ENCODE measurements at places on chromosomes 13 and 19.

DNA sequence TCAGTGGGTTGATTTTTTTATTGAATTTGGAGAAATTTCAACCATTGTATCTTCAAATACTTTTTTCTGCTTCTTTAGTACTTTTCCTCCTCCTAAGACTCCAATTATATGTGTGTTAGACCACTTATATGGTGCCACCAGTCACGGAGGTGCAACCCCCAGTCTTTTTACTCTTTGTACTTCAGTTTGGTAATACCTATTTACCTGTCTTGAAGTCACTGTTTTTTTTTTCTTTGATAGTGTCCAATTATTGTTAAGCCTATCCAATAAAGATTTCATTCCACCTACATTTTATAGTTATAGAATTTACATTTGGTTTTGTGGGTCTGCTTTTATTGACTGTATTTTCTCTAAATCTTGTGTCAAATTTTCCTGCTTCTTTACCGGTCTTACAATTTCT is 14.9 kb downstream of the ZNF283 start:
- no peak for DNase-seq

DNA sequence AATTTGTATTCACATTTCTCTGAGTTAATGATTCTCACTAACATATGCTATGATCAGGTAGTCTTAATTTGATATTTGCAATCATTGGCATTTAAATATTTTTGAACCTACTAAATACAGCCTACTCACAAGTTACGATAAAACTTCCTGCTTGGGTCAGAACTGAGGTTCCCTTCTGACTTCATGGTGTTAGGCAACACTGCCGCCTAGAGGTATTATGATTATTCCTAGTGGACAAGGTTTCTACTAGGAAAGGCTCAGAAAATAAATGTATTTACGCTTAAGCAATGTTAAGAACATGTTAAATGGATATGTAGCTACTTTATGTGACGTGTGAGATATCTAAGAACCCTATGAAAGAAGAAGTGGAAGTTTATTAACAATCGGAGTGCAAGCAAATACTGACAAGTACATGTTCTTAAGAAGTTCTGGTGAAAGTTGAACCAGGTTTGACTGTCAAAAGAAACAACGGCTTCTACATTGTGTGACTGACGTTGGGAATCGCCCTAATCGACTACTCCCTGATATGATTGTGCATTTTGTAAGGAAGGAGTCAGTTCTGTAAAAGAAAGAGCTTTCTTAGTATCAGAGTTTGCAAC is 1395.8 kb downstream of the SLITRK5 start:
- no peak for DNase-seq

DNA sequence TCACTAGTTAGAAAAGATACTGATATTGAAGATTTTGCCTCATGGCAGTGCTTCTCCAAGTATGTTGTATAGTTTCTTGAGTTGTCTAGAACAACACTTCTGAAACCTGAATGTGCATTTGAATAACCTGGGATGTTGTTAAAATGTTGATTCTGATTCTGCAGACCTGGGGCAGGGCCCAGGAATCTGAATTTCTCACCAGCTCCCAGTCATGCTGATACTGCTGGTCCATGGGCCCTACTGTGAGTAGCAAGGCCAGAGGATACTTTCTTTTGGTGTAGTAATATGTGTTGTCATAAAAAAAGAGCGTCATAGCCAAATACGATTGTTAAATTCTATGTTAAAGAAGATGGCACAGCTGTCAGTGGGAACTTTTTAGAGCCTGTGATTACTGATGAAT is 41.6 kb upstream of the C1QTNF9 start:
- DNase-seq: no peak

DNA sequence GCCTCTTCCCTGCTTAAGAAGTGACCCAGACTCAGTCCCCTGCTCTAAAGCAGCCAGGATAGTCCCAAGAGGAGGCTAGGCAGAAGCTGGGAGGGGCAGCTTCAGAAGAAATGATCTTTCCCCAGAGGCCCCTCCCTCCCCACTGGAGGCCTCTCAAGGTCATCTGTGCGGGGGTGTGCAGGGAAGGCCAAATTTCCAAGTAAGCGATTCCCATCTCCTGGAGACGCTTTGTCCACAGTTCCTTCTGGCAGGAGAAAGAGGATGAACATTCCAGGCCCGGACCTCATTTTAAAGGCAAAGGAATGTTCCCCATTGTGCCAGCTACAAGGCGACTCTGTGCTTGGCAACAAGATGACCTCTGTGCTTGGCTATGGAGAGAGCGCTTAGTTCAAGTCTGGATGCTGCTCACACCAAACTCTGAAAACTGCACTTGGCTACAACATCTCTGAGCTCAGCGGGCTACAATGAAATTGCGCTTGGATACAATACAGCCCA is 23.5 kb downstream of the COL5A3 start:
- no peak for DNase-seq

DNA sequence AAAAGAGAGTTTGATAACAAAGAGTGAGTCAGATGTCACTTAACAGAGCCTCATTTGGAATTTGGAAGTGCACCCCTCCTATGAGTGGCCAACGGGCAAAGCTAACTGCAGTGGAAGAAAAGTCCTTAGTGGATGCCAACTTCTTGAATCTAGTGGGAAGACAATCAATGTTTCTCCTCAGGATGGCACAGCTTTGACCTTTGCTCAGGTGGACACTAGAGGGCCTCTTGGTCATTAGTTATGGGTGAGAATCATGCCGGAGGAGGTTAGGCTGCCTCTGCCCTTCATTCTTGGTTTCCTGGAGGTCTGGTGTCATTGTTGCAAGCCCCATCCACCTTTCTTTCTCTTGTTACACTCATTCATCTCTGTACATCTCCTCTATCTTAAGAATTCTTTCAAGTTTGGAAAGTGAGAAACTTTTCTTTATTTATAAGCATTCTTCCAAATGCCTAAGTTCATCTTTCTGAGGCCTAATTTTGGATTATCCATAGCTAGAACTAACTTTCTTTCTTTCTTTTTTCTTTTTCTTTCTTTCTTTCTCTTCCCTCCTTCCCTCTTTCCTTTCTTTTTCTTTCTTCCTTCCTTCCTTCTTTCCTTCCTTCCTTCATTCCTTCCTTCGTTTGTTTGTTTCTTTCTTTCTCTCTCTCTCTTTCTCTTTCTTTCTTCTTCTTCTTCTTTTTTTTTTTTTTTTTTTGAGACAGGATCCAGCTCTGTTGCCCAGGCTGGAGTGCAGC is 327.2 kb upstream of the TSHZ3 start:
- no peak for DNase-seq

DNA sequence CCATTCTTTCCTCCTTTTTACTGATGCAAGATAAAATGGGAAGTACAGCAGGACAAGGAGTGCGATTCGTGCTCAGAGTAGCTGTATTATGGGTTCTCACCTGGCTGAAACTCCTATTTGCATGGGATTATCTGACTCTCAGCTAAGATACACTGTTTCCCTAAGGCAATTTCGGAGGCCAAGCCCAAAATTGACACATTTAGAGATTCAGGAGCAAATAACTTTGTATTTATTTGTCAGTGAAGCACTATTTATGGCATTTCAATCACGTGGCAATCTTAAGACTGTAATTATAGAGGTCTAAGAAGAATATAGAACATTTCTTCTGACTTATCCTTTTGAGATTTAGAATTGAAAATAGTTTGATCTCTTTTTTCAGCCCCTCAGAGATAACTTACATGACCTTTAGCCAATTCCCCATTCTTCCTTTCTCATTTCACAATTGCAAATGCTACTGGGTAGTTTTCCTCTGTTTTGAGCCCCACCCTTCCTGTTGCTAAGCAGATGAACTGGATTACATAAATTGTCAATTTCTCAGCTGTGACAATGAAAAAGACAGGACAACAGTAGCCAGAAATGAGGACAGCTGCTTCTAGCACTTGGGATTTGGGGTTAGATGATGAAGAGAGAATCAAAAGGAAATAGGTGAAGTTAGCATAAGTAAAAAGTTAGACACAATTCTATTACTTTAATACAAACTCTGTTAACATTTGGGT is 122.7 kb upstream of the FRY start:
- DNase-seq: no peak

DNA sequence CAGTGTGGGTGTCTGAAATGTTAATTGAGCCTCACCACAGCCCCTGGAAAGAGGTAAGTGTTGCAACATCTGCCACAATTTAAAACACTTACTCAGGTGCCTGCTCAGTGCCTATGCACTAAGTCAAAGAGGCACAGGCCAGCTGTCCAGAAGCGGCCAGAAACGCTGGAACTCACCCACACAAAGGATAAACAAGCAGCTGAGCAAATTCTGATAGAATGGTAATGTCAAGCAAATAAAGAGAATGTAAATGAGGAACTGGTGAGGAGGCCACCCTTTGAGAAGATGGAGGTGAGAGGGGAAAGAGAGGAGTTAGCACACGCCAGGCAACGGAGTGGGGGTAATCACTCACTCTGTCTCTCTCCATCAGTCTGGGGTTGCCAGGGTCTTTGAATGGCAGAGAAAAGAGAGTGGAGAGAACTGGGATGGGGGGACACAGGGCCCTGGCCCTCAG is 67.7 kb upstream of the SERP2 start:
- no peak for DNase-seq

GRCh38 chr19:29715701-29716581 is 880 bp upstream of the C19orf12 start:
- DNase-seq: no peak

GRCh38 chr13:93984052-93984451 is 495.4 kb downstream of the DCT start:
- DNase-seq: no peak

DNA sequence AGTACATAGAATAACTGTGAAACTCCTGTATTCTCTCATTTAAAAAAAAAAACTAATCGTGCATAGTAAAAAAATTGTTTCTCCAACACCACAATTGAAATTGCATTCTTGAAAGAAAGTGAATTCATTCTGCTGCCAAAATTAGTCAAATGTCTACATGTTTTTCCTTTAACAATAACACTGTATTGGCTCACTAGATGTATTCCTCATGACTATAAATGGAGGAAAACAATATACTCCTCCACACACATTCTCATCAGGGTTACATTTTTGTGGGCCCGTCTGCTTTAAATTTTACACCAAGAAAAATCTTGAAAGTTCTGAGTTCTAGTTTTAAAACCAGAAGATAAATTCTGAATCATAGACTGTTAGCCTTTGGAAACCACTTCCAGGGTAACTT is 233.6 kb downstream of the KLF12 start:
- DNase-seq: no peak

- DNase-seq: peak; percentile 34
Measured at GRCh38 chr19:2495130-2495641, 19.3 kb downstream of the GADD45B start.

DNA sequence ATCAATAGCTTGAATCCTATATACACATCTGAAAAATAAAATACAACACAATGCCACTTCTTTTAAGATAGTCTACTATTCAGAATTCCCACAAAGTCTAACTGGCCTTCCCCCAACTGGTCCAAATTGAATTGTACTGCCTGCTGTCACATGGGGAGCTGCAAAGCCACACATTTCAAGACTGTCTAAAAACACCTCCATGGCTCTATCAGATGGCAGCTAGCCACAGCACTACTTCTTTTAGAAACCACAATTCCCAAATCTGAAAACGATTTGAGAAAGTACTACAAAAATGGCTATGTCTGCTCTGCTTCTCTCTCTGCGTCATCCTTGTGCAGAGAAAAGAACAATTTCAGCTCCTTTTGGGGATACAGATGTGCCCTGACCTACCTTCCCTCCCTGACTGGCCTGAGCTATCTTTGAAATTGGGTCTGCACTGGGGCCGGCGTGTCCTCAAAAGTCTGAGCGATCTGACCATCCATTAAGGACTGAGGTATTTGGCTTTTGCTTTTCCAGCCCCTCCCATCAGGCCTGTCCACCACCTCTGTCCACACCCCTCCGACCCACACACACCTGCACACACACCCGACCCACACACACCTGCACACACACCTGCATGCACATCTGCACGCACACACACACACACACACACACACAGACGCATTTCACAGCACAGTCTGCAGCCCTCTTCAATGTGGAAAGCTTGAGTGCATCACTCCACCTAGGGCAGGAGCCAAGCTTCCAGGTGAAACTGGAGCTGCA is 68.6 kb upstream of the IPO5 start:
- no peak for DNase-seq

GRCh38 chr19:12766051-12766521 is 9.3 kb downstream of the HOOK2 start:
- peak; percentile 65 for DNase-seq

DNA sequence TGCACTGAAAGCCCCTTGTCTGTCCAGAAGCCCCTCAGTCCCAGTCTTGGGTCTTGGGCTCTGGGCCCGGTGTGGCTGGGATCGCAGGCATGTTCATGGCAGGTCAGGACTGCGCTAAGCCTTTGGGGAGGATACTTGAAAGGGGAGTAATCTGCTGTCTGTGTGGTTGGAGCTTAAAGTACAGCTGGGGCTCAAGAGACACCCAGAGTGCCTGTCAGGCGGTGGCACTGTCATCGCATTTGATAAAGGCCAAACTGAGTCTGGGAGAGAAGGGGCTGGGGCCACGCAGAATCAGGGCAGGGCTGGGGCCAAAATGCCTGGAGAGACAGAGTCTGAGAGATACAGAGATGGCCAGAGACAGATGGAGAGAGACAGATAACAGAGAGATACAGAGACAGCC is 4.2 kb upstream of the CILP2 start:
- DNase-seq: no peak

GRCh38 chr13:46735425-46735824 is 61.5 kb downstream of the ESD start:
- no peak for DNase-seq

- DNase-seq: no peak
Measured at GRCh38 chr13:110409581-110409992, 102.5 kb downstream of the COL4A2 start.

GRCh38 chr13:21117104-21117809 is 55.9 kb upstream of the LATS2 start:
- no peak for DNase-seq

DNA sequence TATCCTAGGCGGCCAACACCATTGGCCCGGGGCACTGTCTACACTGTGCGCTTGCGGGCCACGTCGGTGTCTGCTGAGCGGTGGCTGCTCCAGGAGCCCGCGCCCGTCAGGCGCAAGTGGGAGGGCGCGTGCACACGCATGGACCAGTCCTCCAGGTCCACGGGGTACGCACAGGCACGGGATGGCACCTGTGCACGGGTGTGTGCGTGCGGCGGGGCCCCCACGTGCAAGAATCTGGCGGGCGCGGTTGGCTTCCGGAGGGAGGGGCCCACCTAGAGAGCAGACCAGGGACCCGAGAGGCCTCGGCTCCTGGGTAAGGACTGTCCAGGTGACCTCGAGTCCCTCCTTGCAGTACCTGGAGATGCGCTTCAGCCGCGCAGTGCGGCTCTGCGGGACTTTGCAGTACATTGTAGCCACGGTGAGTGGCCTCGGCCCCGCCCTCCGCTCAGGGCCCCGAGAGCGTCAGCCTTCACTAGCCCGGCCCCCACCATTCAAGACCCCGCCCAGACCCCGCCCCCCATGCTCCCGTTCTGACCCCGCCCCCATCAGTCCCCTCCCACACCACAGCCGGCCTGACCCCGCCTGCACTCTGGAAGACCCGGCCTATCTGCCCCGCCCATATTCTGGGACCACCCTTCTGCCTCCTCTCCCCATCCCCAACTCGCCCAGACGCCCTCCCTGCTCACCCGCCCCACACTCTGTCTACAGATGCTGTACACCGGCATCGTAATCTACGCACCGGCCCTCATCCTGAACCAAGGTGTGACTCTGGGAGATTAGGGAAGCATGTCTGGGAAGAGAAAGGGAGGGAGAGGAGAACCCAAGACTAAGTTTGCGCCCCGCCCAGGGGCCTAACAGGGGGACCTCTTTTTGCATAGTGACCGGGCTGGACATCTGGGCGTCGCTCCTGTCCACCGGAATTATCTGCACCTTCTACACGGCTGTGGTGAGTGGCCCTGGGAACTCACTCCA is 2.3 kb downstream of the SLC5A5 start:
- peak; percentile 60 for DNase-seq

GRCh38 chr13:31803311-31803710 is 64.0 kb downstream of the RXFP2 start:
- DNase-seq: no peak

- no peak for DNase-seq
Measured at GRCh38 chr19:3808420-3809143, 22.4 kb upstream of the MATK start.
